ENCODE measurements at places on chromosomes 6 and 20.

DNA sequence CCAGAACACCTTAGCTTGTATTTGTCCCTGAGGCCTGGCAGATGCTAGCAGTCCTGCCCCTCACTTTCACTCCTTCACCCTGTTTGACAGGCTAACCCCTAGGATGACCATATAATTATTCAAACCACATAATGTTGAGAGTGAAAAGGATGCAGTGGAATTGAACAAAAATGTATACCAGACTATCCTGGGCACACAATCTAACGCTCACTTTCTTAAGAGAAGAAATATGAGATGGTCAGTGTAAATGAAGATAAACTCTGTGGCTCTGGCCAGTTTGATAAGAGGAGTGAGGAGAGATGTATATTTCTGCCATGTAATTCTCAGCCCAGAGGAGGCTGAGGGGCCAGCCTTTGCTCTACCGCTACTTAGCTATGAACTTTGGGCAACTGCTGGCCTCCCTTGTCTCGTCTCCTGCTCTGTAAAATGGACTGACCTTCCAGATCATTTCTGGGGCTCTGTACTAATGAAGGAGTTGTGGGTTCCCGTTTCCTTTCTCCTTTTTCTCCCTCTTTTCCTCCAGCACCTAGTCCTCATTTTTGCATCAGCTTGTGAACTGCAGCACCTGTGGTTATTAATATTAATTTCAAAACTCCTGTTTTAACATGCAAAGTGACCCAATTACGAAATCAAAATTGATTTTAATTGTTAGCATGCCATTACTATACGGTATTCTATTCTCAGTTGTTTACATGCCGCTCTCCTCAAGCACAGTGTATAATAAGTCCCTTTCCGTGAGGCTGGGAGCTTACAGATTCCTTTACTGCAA lies 92.5 kb upstream of the IYD start:
- DNase-seq: no peak

GRCh38 chr20:10240655-10241054 lies 22.0 kb downstream of the SNAP25 start:
- no peak for DNase-seq

DNA sequence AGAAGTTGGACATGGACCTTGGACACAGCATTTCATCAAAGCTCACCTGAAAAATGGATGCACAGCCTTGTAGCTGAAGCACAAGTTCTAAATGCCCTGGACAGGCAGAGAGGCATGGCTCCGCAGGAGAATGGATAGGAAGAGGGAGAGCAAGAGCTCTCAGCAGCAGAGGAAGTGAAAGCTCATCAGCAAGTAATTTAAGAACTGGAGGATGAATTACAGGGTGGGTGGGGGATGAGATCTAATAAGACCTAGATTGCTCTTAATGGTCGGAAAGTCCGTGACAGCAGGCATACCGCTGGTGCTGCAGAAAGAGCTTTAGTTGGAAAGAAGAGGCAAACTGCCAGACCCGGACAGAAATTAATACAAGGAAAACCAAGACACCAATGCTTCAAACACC lies 37.3 kb upstream of the SAYSD1 start:
- no peak for DNase-seq

DNA sequence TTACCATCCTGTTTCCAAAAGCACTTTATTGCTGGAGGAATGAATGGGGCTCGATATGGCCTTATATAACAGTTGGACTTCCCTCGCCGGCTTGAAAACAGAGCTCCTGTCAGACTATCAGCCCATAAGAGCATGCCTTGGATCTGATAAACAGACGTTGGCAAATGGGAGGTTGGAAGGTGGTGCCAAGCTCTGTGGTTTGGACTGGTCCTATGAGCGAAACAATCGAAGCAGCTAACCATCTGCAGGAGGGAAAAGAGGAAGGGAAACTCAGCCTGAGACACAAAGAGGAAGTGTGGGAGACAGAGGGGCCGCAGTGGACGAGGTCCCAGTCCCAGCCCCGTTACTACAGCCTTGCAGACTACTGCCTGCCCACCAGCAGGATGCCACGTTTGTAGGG lies 92.9 kb downstream of the TFAP2C start:
- no peak for DNase-seq

DNA sequence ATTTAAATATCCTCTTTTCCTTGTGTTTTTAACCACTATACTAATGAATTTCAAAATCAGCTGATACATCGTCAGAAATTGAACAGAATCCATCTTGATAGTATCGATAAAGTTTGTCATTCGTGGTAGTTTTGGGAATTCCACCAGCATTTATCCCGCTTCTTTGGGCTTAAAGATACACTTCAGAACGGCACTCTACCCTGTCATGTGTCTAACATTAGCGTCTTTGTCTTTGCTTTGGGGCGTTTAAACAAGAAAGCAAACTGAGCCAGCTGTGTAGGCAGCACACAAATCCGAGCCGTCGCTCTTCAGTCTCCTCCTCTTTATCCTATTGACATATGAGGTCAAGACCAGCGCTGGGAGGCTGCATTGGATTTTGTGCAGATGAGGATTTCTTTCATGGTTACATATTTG lies 27.5 kb upstream of the NHSL1 start:
- DNase-seq: no peak

- DNase-seq: peak; percentile 72
Observed at GRCh38 chr6:89432875-89433251, at the start of gene ANKRD6. TSS of gene ANKRD6 (plus strand) at chr6:89433152. CDS start at chr6:89566977, 133,825 bp downstream.

DNA sequence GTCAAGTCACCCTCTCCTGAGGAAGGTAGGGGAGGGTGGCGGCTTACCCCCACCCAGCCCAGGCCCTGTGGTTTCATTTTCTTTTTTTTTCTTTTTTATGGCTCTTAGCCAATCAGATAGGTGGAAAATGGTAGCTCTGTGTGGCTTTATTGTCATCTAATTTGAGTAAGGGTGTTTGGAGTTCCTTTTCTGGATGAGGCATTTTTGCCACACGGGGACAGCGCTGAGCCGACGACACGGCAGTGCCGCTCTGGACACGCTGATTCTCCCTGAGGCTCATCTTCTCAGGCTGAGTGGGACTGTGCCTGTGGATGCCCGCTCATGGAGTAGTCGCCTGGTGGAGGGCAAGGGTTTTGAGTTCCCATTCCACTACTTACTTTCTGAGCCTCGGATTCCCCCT lies 37.6 kb upstream of the ANGPT4 start:
- no peak for DNase-seq

DNA sequence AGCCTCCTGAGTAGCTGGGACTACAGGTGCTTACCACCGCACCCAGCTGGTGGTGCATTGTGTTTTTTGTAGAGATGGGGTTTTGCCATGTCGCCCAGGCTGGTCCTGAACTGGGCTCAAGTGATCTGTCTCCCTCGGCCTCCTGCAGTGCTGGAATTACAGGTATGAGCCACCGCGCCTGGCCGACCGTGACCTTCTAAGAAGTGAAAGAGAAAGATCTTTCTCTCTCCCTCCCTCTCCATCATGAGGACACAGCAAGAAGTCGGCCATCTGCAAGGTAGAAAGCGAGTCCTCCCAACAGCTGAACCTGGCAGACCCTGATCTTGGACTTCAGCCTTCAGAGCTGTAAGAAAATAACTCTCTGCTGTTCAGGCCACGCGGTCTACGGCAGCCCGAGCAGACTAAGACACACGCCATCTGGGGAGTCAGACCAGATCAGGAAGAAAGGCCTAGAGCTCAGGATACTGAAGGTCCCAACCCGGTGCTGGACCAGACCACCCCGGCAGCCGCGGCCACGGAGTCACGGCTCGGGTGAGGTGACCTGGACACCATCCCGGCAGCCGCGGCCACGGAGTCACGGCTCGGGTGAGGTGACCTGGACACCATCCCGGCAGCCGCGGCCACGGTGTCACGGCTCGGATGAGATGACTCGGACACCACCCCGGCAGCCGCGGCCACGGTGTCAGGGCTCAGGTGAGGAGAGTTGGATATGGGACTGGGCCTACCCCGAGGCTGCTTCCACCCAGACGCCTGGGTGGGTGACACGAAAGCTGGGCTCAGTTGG lies 9.6 kb downstream of the GMEB2 start:
- DNase-seq: no peak

GRCh38 chr6:21438237-21438985 lies 155.1 kb upstream of the SOX4 start:
- no peak for DNase-seq

DNA sequence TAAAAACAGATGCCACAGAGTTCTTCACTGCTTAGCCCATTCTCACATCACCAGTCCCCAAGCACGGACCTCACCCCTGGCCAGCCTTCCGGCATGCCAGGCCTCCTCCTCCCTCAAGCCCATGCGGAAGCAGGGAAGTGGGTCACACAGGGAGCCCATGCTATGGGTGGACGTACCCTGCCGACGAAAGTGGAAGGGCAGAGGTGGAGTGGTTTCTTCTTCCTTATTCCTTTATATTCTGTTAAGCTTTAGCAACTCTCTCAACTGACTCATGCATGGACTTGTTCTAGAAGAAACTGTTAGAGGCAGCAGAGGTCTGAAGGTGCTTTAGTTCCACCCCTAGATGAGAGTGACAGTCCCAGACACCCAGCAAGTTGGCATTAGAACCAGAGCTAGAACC lies 118.6 kb downstream of the LY86 start:
- DNase-seq: no peak

- no peak for DNase-seq
Observed at GRCh38 chr20:50533061-50533460, 22.9 kb downstream of the PTPN1 start.

DNA sequence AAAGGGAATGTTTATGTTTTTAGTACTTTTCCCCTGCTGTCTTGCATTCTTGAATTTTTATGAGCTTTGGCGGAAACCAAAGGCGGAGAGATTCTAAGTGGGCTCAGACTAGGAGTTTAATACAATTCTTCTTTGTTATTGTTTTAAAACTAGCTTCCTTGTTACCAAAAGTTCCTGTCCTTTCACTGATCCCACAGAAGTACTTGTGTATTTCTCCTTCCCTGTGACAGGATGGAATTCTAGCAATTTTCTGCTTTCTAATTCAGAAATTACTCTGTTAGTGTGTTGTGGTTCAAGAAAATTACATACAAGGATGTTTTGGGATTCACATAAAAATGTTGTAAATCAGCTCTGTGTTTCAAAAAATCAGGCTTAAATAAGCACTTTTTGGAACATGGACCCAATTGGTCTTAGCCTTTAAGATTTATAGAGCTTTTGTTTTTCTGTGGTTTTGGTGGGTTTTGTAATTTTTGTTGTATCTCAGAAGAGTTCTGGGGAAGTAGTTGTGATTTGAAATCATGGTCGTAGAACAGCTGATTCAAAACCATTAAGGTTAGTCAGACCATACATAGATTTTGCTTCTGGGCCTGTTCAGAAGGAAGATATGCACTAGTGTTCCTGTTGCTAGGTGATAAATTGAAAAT lies 17.6 kb upstream of the CTAGE9 start:
- no peak for DNase-seq
